ENCODE measurements at places on chromosomes 2 and 18.
A peak's percentile ranks its signal among the peaks of the same experiment; 100 is the strongest.

DNA sequence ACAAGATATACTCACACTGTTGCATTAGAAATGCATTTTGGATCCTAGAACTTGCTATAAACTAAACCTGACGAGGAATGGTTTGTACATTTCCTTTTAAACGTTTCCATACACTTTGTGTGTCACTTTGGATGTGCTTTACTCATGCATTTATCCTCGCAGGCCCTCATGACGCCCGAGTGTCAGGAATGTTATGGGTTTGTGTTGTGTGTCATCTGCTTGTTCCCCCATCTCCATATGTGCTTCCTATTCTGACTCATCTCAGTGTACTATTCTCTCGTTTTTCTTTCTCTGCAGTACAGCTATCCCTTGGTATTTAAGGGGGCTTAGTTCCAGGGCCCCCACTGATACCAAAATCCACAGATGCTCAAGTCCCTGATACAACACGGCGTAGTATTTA, 121.5 kb upstream of the RASGRP3 start:
- DNase-seq, result no peak

DNA sequence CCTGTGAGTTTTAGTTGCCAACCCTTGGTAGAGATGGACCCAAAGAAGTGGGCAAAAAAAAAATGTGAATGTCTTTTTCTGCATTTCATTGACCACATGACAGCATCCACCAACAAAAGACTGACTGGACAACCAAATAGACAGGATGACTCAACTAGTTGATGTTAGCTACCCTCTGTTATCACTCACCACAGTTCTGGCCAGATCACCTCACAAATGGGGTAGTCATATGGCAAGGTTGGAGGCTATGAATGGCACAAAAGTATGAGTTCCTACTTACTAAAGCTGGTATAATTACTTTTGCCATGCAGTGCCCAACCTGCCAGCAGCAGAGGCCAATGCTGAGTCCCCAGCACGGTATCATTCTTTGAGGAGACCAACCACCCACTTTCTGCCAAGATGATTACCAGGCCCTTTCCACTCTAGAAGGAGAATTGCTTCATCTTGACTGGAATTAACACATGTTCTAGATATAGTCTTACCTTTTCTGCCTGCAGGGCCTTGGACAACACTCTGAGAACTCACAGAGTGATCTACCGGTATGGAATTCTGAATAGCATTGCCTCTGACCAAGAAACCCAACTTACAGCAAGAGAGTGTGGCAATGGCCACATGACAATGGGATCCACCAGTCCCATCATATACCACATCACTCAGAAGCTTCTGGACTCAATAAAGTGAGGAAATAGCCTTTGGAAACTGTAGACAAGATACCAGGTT, 20.1 kb upstream of the TCF7L1 start:
- no peak for DNase-seq

DNA sequence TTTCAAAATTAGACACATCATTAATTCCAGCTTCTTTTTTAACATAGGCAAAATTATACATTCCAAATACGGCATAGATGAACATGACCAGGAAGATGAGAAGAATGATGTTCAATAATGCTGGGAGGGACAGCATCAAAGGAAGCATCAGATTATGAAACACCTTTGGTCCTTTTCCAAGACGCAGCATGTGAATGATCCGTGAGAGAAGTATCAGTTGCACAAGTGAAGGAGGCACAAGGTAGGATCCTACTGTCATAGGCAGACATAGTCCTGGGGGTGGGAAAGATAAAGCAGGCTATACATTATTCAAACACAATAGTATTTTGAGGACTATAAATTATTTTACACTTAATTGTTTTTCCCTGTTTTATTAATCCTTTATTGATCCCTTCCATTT, 30.6 kb upstream of the SCN9A start:
- no peak for DNase-seq

DNA sequence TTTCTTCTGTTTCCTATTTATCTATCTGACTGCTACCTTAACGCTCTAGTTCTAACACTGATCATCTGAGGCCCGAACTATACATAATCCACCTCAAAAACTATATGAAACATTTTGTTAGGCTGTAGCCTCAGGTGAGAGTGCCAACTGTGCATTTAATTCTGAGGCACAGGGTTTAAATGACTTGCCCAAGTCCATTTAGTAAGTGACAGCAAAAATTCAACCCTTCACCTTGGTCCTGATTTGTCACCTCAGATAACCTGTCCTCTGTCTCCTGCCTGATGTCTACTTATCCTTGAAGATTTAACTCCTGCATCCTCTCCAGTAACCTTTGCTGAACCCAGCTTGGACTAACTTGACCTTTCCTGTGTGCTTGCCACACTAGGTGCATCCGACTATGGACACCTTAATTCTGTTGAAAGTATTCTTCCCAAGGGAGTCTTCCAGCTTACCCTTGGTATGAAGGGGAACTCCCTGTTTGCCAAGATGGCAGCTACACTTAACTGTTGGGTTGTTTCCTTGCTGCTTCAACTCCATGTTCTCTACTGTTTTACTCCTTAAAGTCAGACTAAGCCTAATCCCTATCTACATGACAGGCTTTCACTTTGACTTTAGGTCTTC, 23.5 kb downstream of the CD302 start:
- no peak for DNase-seq

- no peak for DNase-seq
Measured at GRCh38 chr2:145386973-145387372, 867.1 kb upstream of the ZEB2 start.

- no peak for DNase-seq
Measured at GRCh38 chr2:237539681-237540080, 26.7 kb upstream of the PRLH start.

GRCh38 chr2:56287508-56287907, 103.7 kb downstream of the CCDC85A start:
- DNase-seq, result no peak

GRCh38 chr2:9830685-9831410, 12.4 kb upstream of the TAF1B start:
- DNase-seq, result no peak

GRCh38 chr18:21489119-21489750, 111.3 kb downstream of the ESCO1 start:
- no peak for DNase-seq

GRCh38 chr2:157592948-157593347, 35.7 kb downstream of the ACVR1C start:
- DNase-seq, result no peak

DNA sequence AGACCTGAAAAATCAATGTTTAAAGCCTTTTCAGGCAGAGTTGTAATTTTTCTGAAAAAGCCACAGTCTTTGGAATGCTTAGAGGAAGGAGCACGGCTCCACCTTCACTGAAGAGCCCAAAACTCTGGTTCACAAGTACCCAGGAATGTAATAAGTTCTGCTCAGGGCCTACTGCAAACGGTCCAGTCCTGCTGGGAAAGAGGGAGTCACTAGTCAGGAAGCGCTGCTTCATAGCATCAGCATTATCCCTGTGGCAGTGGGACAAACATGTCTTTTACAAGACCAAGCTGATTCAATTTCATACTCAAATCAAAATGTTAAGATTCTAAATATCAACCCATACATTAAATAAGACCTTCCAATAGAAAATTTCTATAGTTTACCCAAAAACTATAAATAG, 152.9 kb upstream of the PGAP1 start:
- DNase-seq, result no peak

- no peak for DNase-seq
Measured at GRCh38 chr2:176392744-176393414, 123.6 kb downstream of the MTX2 start.

- DNase-seq, result no peak
Measured at GRCh38 chr2:23452853-23453420, 68.0 kb downstream of the KLHL29 start.

DNA sequence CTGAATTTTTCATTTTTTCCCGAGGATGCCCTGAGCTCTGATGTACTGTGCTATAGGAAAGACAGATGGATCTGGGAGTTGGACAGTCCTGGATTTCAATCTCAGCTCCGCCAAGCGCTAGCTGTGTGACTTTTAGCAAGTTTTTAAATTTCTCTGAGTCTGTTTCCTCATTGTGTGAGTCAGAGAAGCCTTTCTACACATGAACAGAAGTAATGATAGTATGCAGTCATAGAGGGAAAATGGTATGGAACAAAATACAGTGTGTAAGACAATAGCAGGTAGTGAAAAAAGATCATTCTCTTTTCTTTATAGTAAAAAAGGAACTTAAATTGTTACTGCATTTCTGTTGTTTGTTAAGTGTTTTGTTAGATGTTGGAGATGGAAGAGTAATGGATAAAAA, 52.4 kb upstream of the PPM1B start:
- no peak for DNase-seq

- DNase-seq, result peak; percentile 54
Measured at GRCh38 chr2:9800975-9801726, 42.1 kb upstream of the TAF1B start.

GRCh38 chr18:75202696-75203365, 6.1 kb downstream of the PTGR3 start:
- DNase-seq, result no peak

GRCh38 chr2:32562906-32563305, 64.9 kb upstream of the TTC27 start:
- no peak for DNase-seq

DNA sequence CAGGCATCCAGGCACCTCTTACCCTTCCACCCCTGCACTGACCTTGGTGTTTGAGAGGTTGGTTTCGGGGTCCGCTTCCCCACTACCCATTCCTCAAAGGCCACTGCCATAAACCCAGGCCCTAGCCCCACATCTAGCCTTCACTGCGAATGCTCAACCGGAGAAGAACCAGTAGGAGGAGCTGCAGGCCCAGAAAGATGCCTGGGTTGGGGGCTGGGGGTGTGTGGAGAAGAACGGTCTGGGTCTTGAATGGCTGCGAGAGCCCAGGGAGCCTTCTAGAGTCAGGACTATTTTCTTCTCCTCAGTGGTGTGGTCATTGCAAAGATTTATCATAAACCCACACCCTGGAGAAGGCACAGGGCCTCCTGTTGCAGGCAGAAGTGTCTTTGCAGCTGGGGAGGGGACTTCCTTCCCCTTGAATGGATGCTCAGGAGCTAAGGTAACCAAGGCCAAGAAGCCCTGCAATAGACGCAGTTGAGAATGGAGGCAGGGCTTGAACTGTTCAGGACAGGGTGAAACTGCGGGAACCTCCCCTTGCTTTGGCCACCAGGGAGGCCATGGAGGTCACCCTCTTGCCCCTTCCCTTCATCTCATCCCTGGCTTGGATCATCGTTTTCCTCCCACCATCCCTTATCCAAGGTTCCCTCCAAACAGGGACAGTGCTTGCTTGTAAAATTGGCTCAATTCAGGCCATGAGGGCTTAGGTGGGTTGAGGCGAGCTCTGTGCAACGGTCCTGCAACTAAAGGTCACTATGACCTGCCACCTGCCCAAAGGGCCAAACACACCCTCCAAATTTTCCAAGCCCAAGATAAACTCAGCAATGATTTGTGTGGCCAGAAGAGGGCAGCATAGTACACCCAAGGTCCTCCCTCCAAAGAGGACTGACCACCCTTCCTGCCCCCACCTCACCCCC, 20.9 kb downstream of the THNSL2 start:
- no peak for DNase-seq
